ENCODE measurements at places on chromosomes 6 and 20.

- peak; percentile 53 for DNase-seq
Measured at GRCh38 chr6:31094389-31094881, 17.9 kb downstream of the C6orf15 start.

DNA sequence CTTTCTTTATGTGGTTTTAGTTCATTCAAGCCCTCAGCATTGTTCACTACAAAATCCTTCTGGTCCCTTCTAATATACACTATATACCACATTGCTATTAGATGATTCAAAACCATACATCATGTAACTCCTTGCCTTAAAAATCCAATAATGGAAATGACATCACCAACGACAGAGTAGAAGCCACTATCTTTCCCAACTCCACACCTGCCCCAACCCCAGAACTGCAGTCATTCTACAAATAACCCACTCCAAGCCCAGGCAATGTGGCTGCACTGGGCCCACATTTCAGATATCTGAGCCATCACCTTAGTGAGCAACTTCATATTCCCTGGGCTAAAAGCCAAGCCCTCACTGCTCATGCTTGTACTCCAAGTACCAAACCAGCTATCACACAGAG lies 22.6 kb upstream of the RUNX2 start:
- DNase-seq, result no peak

GRCh38 chr6:73732845-73733675 lies 37.1 kb downstream of the CD109 start:
- DNase-seq, result peak; percentile 78

GRCh38 chr20:10090588-10091166 lies 55.9 kb downstream of the ANKEF1 start:
- peak; percentile 50 for DNase-seq

- no peak for DNase-seq
Measured at GRCh38 chr20:31341470-31341869, 26.9 kb upstream of the DEFB118 start.

- no peak for DNase-seq
Measured at GRCh38 chr6:51301962-51302361, 483.3 kb downstream of the TFAP2B start.

GRCh38 chr6:116012951-116013350 lies 47.7 kb downstream of the FRK start:
- DNase-seq, result no peak

GRCh38 chr6:94454231-94454630 lies 1034.9 kb upstream of the EPHA7 start:
- DNase-seq, result no peak

DNA sequence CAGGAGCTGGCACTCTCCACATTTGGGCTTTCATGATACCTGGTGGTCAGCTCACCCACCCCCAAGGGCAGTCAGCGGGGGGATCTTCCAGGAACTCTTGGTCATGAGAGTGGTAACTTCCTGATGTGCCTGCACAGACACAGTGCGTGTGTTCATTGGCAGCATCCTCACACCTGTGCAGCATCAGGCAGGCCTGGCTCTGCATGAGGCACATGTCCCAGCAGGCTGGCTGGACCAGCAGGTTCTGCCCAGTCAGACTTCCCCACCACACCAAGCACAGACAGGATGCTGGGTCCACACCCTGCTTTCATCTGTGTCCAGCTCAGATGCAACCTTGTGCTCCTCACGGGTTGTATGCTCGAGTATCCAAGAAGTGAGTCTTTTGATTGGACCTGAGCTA lies 15.7 kb upstream of the UNC93A start:
- no peak for DNase-seq

- DNase-seq, result no peak
Measured at GRCh38 chr6:82371799-82372546, 8.4 kb downstream of the TPBG start.

- DNase-seq, result no peak
Measured at GRCh38 chr20:58547623-58548475, 32.6 kb upstream of the APCDD1L start.

DNA sequence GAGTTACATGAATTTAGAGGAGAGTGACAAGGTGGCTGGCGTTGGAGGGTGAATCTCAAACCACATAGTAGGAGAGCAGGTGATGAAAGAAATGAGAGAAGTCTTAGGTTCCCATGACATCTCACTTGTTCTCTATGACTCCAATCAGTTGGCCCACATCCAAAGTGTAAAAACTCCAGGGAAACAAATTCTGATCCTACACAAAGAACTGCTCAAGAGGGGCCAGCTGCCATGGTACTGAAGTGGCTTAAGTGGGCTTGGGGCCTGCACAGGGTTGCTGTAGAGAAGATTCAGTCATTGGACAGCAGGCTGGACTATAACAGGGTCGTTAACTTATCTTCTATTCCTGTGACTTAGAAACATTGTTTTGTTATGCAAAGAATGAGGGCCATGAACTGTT lies 7.6 kb upstream of the ADGRF4 start:
- no peak for DNase-seq
